ENCODE measurements at places on chromosomes 1 and 21.

- DNase-seq: no peak
Measured at GRCh38 chr1:223792046-223792445, 53.7 kb downstream of the TP53BP2 start.

GRCh38 chr1:199959033-199959774, 68.3 kb upstream of the NR5A2 start:
- DNase-seq: no peak

DNA sequence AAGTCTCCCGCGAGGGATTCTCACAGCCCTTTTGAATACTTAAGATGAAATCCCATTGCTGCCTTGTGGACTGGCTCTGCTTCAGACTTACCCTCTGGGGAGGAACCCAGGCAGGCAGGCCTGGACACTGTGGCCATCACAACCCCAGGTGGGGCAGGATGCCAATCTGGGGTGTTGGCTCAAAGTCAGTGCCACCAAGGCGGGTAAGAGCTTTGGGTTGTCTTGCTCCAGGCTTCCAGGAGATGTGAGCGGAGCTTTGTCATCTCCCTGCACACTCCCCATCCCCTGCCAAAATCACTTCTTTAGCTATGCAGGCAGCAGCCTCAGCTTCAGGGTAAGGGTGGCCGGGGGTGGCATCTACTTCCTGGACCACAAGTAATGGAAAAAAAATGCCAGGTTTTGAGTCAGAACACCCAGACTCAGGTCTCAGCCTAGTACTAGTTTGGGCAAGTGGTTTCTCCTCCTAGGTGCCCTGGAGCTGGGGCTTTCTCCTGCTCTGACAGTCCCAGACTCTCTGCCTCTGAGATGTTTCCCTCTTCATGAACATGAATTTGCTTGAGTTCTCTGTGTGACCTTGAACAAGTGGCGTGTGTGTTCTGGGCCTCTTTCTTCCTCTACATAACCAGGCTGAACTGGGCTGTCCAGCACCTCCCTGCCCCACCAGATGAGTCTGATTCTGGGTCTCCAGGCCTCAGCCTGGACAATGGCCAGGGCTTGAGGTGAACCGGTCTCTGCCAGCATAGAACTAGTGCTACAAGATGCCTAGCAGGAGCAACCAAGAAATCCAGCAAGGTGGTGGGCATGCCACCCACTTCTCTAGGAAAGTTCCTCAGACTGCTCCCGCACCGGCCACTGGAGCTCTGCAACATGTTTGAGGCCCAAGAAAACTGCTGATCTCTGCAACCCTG, 65.4 kb downstream of the VWA5B1 start:
- no peak for DNase-seq

DNA sequence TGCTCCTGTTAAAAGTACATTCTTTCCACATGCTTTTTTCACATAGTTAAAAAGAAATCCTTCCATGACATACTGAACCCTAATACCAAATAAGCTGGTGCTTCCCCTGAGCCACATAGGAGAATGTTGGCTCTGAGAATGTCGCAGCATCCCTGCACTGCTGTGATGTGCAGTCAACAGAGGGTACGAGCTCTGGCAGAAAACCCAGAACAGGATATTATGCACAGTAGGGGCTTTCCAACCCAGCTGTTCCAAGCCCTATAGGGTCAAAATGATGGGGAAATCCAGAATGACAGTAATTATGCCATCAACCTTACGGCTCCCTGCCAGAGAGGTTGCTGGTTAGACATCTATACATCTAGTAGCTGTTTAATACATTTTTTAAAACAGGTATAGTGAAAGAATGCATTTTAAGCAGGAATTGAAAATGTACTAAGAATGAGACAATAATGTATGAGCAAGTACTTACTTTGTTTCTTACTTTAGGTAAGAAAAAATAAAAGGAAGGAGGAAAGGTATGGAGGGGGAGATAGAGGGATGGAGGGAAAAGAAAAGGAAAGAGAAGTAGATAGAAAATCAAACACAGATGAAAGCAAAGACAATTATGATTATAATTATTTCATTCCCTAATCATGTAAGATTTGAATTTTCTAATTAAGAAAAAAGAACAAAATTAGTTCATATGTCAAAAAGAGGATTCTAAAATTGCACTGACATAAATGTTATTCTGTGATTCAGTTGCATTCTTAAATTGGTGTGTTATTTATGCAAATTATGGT, 126.0 kb downstream of the NR5A2 start:
- no peak for DNase-seq

DNA sequence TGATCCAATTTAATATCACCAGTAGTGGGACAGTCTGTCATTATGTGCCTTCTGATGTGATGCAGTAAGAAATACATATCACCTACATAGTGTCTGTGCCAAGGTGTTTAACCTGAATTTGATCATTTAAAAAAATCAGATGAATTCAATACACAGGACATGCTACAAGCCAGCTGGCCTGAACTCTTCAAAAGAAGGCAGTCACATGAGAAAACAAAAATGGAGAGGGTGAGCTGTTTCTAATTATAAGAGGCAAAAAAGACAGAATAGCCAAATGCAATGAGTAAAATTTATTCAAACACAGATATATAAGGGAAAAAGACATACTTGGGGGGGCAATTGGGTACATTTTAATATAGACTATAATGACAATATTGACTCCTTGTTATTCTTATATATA, 66.5 kb downstream of the ST3GAL3 start:
- no peak for DNase-seq

All from activated naive CD4-positive, alpha-beta T cell (primary cell).